Dermis blood vessel endothelial cell (primary cell): ENCODE measurements at places on chromosomes 4 and X.

DNA sequence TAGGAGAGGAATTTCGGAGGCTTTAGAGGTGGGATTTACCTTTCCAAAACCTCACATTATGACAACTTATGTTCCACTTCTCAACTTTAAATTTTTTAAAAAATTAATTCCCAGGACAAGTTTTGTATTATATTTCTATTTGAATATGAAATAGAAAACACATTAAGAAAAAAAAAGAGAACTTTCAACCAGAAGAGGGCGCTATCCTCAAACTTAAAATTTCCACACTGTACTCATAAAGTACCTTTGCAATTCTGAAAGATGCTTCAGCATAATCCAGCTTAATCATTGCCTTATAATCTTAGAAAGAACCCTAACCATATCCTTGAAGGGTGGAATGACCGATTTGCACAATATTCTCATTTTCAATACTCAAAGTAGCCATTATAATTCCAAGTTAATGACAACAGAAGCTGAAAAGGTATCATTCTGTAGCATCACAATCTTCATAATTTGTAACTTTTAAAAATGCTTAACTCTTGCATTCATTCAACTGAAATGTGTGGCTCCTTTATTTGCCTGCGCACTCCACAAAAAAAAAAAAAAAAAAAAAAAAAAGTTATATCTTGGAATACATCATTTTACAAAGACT is 158.0 kb downstream of the KCNIP4 start:
- peak; percentile 74 for DNase-seq

- DNase-seq, result no peak
These were observed 114.7 kb upstream of the ARMCX2 start for GRCh38 chrX:101774340-101774739.

DNA sequence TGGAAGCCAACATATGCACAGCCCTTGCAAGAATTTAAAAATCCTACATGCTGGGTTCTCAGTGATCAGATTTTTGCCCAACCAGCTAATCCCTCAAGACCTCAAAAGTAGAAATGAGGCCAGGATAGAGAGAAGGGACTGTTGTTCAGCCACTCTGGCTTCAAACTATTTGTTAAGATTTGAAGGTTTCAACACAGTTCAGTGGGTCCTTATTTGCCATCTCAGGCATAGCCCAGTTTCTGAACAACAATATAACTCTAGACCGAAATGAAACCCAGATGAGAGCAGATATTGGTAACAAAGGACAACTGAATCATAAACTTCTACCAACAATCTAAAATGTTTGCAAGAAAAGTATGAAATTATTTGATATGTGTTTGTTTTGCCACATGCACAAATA is 237.3 kb downstream of the NR3C2 start:
- no peak for DNase-seq

DNA sequence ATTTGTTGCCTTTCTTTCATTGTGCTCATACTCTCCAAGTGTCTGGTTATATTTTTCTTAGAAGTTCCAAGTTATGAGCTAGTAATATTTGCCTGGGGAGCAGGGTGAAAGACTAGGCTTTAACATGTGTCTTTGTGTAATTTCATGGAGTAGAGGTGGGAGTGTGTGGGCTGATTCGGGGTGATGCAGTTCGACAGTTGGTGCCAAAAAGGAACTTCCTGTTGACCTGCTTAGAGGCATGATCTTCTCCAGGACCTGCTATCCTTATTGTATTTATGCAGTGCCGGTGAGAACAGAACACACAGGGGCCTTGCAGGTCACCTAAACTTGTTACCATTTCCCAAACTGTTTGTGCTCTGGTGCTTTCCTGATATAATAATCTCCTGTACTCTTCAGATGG is 21.2 kb downstream of the USP53 start:
- peak; percentile 63 for DNase-seq

GRCh38 chrX:13638826-13639225 is 14.1 kb upstream of the TCEANC start:
- no peak for DNase-seq

GRCh38 chr4:113080050-113080449 is 30.6 kb downstream of the ANK2 start:
- no peak for DNase-seq
